H9 (cell line): ENCODE measurements at places on chromosomes 4 and X. TPM values are rescaled to one million over a fixed set of nuclear protein-coding genes. Genes with fewer than 3 reads are reported as not detected.
A peak's percentile ranks its signal among the peaks of the same experiment; 100 is the strongest.

- DNase-seq, result no peak
- no peaks in the 10 kb centered on the region; the same call in 1 of the 2 replicates for H3K27me3 ChIP-seq
- H3K36me3 ChIP-seq, result no peaks in the 10 kb centered on the region
- H3K27ac ChIP-seq, result no peak overlapping the region
- no peak overlapping the region for H3K4me3 ChIP-seq
These were observed 63.1 kb upstream of the LSM6 start for GRCh38 chr4:146112389-146112788.

GRCh38 chrX:148416142-148416541 lies 84.3 kb upstream of the AFF2 start:
- no peak for DNase-seq
- H3K27me3 ChIP-seq, result no peaks in the 10 kb centered on the region
- no peaks in the 10 kb centered on the region for H3K4me1 ChIP-seq
- peaks cover 9% of the 10 kb centered on the region for H3K36me3 ChIP-seq

- DNase-seq, result peak; percentile 52
- H3K36me3 ChIP-seq, result no peaks in the 10 kb centered on the region; the same call in 1 of the 3 replicates
- no peak overlapping the region for H3K4me3 ChIP-seq
- no peak overlapping the region for H3K27ac ChIP-seq
- H3K4me1 ChIP-seq, result 0 out of 2 replicates have a peak, but pooled peaks cover 5% of the 10 kb centered on the region
- no peaks in the 10 kb centered on the region for H3K27me3 ChIP-seq
These were observed 33.2 kb upstream of the SLC9A7 start for GRCh38 chrX:46791927-46792809.

- H3K36me3 ChIP-seq, result no peaks in the 10 kb centered on the region
- H3K27me3 ChIP-seq, result no peaks in the 10 kb centered on the region
- DNase-seq, result no peak
- H3K4me1 ChIP-seq, result no peaks in the 10 kb centered on the region
These were observed 337.7 kb downstream of the PCDH19 start for GRCh38 chrX:100072336-100072735.

GRCh38 chrX:78517124-78517523 lies 142.0 kb downstream of the RTL3 start:
- no peak for DNase-seq
- no peak overlapping the region for H3K4me3 ChIP-seq
- H3K27me3 ChIP-seq, result no peaks in the 10 kb centered on the region
- H3K27ac ChIP-seq, result no peak overlapping the region
- H3K4me1 ChIP-seq, result peaks cover 7% of the 10 kb centered on the region; the same call in 1 of the 2 replicates
- peaks cover 15% of the 10 kb centered on the region for H3K36me3 ChIP-seq

The APEX2 gene
- total RNA-seq, result 28.5 and 29.0 TPM in 2 replicates

The ASB11 gene
- total RNA-seq, result not detected in 2 replicates

The LRP2BP gene
- total RNA-seq, result 0.20 and 0.46 TPM in 2 replicates

The UGT2B15 gene
- not detected in 2 replicates for total RNA-seq
